ENCODE measurements at places on chromosomes 7 and 10.

GRCh38 chr7:2289111-2289586 lies 25.1 kb downstream of the SNX8 start:
- DNase-seq, result no peak

- peak; percentile 60 for DNase-seq
Measured at GRCh38 chr10:103761075-103761920, 94.1 kb downstream of the SH3PXD2A start.

DNA sequence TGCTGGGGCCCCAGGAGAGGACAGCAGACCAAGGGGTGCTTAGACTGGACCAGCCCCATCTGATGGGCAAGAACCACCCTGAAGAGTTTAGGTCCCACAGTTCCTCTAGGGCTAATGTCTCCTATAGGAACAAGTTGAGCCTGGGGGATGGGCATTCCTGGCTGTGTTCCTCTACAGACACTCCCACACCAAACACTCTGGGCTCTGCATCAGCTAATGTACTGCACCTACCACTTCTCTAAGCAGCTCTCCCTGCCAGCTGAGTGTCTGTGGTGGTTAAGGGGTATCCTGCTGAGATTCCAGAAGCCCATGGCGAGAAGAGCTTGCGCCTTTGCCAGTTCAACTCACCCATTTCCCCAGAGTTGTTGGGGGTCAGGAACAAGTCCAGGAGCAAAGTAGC lies 284.1 kb upstream of the CSTF2T start:
- no peak for DNase-seq

DNA sequence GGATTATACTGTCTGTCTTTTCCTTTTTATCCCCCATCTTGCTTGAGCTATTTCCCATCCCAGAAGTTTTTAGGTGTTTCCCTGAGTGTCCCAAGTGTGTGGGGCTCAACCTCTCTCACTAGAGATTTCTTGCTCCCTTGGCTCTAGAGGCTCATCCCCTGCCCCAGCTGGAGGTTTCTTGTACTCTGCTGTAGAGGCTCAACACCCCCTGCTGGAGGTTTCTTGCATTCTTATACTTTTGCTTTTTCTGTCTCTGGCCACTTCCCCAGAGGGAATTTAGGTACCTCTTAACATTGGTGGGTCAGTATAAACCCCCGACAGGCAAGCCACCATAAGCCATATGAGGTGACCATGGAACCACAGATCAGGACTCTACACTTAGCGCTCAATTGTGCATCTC lies 114.2 kb upstream of the FAM3C start:
- DNase-seq, result peak; percentile 20

- no peak for DNase-seq
Measured at GRCh38 chr7:94130716-94131115, 126.6 kb upstream of the BET1 start.

DNA sequence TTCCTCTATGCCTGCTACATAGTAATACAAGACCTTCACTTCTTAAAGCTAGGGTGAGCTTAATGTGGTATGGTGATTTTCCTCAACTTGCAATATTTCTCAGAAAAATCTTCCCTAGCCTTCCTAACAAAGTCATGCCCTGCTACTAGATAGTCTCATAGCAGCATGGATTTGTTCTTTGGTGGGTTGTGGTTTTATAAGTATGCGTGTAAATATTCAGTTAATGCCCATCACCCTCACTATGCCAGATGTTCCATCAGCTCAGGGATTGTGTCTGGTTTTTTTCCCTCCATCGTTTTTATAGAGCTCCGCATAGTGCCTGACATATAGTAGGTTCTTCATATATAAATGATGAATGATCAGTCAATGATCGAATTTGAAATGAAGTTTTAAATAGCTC lies 182.8 kb downstream of the CREB5 start:
- DNase-seq, result no peak

DNA sequence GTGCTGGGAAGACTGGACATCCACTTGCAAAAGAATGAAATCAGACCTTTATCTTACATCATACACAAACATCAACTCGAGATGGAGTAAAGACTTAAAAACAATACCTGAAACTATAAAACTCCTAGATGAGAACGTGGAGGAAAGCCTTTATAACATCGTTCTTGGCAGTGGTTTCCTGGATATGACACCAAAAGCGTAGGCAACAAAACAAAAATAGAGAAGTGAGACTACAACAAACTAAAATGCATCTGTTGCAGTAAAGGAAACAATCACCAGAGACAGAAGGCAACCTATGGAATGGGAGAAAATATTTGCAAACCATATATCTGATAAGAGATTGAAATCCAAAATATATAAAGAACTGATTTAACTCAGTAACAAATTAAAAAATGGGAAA lies 33.3 kb downstream of the CC2D2B start:
- DNase-seq, result no peak

- DNase-seq, result peak; percentile 63
Measured at GRCh38 chr7:36565792-36566356, 158.4 kb downstream of the AOAH start.

- no peak for DNase-seq
Measured at GRCh38 chr7:1748839-1749173, 78.7 kb downstream of the ELFN1 start.

DNA sequence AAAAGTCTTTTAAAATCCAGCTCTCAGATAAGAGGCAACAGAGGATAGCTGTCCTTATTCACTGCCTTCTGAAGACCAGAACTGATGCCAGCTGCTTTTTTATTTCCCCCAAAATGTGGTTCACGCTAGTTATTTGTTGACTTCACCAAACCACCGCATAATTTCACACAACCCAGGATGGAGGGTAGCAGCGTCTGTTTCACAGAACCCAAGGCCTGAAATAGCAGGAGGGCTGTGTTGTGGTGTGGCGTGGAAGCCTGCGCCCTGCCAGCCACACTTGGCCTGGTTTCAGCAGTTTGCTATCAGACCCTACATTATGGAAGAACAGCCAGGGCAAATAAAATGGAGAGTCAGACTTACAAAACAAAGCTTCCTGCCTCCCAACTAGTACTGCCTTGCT lies 155.4 kb downstream of the DYNC1I1 start:
- no peak for DNase-seq

- no peak for DNase-seq
Measured at GRCh38 chr7:50481867-50482266, 31.7 kb upstream of the FIGNL1 start.

- no peak for DNase-seq
Measured at GRCh38 chr7:90586091-90586490, 10.0 kb upstream of the CDK14 start.

DNA sequence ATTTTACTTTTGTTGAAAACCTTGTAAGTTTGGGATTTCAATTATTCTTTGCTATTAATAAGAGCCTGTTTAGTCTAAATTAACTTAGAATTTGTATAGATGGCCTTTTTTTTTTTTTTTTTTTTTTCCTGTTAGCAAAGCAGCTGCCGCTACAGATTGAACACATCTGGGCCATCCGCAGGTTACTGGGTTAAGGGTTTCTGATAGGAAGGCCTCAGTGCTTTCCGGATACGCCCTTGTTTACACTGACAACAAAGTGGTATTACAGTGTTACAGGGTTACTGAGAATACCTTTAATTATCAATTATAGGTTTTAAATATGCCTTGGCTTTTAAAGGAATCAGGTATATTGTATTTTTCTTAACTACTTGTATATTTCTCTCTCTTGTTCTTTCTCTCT lies 76.8 kb downstream of the PTN start:
- DNase-seq, result no peak

GRCh38 chr10:98456043-98456570 lies 9.4 kb upstream of the HPS1 start:
- no peak for DNase-seq

DNA sequence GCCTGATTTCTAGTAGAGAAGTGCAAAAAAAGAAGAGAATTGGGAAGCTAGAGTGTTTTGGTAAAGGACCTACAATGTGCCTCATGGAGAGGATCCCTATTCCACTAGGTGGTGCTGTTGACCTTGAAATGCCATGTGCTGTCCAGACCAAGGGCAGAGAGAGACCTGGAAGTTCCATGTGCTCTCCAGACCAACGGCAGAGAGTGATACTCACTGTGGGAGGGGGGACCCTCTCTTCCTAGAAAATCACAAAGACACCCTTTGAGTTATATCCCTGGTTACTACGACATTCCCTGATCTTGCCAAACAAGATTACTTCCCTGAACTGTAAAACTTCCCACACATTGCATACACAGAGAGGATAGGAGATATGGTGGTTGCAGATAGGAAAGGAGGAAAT lies 212.7 kb upstream of the ZNF804B start:
- DNase-seq, result peak; percentile 56

DNA sequence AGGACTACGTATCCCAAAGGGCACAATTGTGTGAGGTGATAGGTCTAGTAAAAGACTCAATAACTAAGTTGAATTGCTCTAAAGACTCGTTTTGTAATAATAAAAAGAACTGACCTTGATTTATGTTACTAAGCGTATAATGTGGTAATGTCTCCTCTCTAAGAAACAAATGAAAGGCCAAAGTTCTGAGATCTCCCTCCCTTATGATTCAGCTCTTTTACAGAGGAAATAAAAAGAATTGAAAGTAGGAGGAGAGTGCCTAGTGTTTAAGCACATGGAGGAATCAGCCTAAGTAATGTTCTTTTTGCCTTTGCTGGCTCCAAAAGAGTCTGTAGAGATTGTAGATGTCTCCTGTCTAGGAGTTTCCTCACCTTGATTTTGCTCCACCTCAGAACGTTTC lies 98.0 kb downstream of the ARL4A start:
- DNase-seq, result no peak

All from NB4 (cell line).